ENCODE measurements at places on chromosomes 5 and 9. TPM values are rescaled to one million over a fixed set of nuclear protein-coding genes. Genes with fewer than 3 reads are reported as not detected.
A peak's percentile ranks its signal among the peaks of the same experiment; 100 is the strongest.

Gene FAM200C
- total RNA-seq, result 4.2 TPM

Gene ZNF608
- 9.3 TPM for total RNA-seq

Gene CORO2A
- total RNA-seq, result 0.60 TPM

Gene IGIP
- total RNA-seq, result 10.1 TPM

Gene HMGXB3
- 14.6 TPM for total RNA-seq

Gene STPG3
- 1.4 TPM for total RNA-seq

Gene PCDHB13
- total RNA-seq, result 2.6 TPM

- DNase-seq, result no peak
Measured at GRCh38 chr5:128559300-128560297, 21.6 kb upstream of the FBN2 start.

DNA sequence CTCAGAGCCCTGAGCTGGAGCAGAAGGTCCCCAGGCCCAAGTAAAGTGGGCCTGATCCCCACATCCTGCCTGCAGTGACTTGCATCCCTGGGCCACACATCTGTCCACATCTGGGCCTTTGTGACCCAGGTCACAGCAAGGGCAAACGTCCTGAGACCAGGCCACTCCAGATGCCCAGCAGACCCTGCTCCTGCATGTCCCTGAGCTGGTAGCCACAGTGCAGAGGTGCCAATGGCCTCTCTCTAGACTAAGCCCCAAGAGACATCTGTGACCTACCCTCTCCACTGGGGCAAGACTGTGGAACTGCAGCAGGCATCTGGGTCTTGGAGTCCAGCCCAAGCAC is 2.5 kb downstream of the FLT4 start:
- DNase-seq, result peak; percentile 26

GRCh38 chr9:70079417-70080037 is 35.9 kb downstream of the MAMDC2 start:
- DNase-seq, result no peak

- DNase-seq, result no peak
Measured at GRCh38 chr5:179406031-179406961, 61.0 kb upstream of the ADAMTS2 start.

DNA sequence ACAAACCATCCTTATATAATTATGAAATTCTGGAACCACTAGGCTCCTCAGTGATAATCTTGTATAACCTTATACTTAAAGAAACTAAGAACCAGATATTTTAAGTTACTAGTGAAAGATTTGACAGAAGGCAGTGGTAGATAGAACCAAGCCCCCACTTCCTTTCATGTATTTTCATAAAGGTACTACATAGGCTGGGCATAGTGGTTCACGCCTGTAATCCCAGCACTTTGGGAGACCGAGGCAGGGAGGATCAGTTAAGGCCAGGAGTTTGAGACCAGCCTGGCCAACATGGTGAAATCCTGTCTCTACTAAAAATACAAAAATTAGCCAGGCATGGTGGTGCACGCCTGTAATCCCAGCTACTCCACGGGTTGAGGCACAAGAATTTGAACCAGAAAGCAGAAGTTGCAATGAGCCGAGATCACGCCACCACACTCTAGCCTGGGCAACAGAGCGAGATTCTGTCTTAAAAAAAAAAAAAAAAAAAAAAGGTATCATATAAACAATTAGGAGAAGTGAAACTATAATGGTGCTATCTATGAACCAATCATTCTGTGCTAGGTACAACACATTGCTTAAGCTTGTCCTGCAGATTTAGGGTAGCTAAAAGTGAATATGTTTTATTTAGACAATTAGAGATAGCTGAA is 27.9 kb upstream of the DTWD2 start:
- no peak for DNase-seq

DNA sequence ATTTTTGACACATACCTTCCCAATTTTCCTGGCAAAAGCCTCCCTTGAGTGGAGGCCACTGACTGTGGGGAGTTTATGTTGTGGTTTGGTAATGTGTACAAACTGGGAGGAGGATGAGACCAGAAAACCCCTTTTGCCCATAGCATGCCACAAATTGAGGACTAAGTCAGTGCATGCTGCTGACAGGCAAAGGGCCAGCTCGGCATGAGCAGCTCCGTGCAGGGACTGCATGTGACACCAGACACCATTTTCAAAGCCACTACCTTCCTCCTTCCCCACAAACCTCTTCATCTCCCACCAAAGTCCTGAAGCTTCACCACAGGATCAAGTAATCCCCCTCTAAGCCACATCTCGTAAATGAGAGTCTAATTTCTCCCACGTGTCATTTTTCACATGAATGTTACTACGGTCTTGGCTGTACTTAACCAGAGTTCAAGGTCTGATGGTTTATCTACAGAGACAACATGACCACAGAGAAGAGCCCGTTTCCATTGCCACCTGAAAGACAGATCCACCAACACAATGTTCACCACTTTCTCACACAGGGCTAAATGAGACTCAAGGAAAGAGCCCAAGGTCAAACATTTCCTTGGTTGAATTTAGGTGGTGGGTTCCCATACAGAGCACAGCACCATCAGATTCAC is 106.5 kb downstream of the NFIB start:
- DNase-seq, result no peak

- DNase-seq, result no peak
Measured at GRCh38 chr9:112245126-112245525, 70.0 kb upstream of the SUSD1 start.

- no peak for DNase-seq
Measured at GRCh38 chr9:545480-545879, 296.0 kb upstream of the DMRT1 start.

DNA sequence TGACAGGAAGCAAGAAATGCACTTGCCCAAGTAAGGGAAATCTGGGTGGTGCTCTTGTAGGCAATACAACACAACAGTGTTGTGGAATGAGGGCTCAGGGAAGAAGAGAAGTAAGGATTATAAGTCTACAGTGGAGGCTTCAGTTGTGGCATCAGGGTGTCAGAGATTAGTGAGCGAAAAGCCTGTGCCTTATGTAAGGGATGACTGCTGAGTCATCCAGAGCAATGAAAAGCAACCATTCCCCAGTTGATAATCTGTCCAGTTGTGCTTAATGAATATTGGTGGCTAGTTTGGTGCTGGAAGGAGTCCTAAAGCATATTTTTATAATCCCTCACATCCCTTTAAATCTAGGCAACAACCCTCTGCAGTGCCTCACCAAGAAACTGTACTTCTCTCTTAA is 42.0 kb downstream of the FBXO38 start:
- DNase-seq, result no peak

- DNase-seq, result no peak
Measured at GRCh38 chr9:123005964-123006363, 27.5 kb upstream of the GPR21 start.

DNA sequence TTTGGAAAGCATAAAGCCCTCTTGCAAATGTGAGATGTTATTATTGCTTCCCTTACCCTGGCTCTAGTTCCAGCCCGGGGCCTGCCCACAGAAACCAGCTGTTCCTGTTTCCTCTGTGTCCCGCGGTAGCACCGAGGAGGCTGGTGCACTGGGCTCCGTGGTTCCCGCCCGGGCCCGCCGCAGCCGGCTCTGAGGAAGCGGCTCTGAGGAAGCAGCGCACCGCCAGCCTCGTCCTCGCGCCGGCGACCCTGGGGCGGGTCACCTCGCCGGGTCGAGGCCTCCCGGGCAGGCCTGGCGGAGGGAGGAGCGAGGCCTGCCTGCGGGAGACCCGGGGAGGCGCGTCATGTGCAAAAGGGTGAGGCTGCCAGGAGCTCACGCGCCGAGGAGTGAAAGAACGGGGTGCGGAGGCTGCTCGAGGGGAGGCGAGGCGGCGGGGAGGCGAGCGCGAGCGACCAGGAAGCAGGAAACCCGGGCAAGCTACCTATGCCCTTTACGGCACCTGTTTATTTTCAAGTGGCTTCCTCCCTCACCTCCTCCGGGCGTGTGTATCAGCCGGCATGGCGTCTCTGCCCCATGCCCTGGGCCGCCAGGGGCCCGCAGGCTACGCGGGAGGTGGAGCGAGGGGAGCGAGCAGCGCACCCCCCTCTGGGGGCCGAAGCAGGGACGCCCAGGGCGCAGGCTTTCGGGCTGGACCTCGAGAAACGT is 61.3 kb upstream of the MEGF10 start:
- peak; percentile 82 for DNase-seq

Measured in Right ventricle myocardium inferior (tissue), 1 donor.